GM23338 (cell line): ENCODE measurements at places on chromosomes 11 and 22. TPM values are rescaled to one million over a fixed set of nuclear protein-coding genes. Genes with fewer than 3 reads are reported as not detected.

GRCh38 chr11:27506200-27507182, at the start of gene LIN7C:
Gene LIN7C, minus strand, starts transcription at chr11:27506769. Its CDS starts 17 bp downstream, at chr11:27506752.
- H3K4me1 ChIP-seq = peaks cover 5% of the 10 kb centered on the region
- H3K27ac ChIP-seq = peak within 1 kb of the TSS; percentile 86
- peaks cover 4% of the 10 kb centered on the region; the same call in 1 of the 2 replicates for H3K36me3 ChIP-seq
- no peaks in the 10 kb centered on the region for H3K27me3 ChIP-seq

DNA sequence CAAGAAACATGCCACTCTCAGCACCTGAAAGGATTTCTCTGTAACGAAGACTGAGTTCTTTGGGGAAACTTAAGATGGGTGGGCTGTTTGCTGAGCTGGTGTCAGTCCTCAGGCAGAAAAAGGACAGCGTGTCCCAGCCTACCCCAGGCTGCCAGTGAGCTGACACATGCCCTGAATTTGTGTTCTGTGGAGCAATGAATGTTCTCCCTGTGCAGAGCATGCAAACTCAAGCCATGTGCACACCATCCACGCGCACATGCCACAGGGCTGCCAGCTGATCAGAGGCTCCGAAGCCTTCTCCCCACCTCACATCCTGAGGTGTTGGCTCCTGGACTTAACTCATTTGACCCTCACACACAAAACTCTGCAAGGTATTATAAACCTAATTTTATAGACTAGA, 104.9 kb downstream of the KCNC1 start:
- DNase-seq = no peak
- H3K27ac ChIP-seq = no peak overlapping the region
- H3K27me3 ChIP-seq = no peaks in the 10 kb centered on the region
- H3K36me3 ChIP-seq = no peaks in the 10 kb centered on the region
- H3K4me3 ChIP-seq = no peak overlapping the region

- H3K4me3 ChIP-seq = no peak overlapping the region
- H3K4me1 ChIP-seq = peaks cover 5% of the 10 kb centered on the region; the same call in 1 of the 2 replicates
- no peaks in the 10 kb centered on the region for H3K27me3 ChIP-seq
- DNase-seq = no peak
- peaks cover 3% of the 10 kb centered on the region; the same call in 1 of the 2 replicates for H3K36me3 ChIP-seq
Measured at GRCh38 chr22:42910221-42910942, 53.3 kb upstream of the ARFGAP3 start.

GRCh38 chr22:50058906-50059880, 1.1 kb upstream of the TTLL8 start:
- peaks cover 5% of the 10 kb centered on the region for H3K4me1 ChIP-seq
- peaks cover 17% of the 10 kb centered on the region for H3K27me3 ChIP-seq
- H3K36me3 ChIP-seq = no peaks in the 10 kb centered on the region
- peak; percentile 82 for DNase-seq

DNA sequence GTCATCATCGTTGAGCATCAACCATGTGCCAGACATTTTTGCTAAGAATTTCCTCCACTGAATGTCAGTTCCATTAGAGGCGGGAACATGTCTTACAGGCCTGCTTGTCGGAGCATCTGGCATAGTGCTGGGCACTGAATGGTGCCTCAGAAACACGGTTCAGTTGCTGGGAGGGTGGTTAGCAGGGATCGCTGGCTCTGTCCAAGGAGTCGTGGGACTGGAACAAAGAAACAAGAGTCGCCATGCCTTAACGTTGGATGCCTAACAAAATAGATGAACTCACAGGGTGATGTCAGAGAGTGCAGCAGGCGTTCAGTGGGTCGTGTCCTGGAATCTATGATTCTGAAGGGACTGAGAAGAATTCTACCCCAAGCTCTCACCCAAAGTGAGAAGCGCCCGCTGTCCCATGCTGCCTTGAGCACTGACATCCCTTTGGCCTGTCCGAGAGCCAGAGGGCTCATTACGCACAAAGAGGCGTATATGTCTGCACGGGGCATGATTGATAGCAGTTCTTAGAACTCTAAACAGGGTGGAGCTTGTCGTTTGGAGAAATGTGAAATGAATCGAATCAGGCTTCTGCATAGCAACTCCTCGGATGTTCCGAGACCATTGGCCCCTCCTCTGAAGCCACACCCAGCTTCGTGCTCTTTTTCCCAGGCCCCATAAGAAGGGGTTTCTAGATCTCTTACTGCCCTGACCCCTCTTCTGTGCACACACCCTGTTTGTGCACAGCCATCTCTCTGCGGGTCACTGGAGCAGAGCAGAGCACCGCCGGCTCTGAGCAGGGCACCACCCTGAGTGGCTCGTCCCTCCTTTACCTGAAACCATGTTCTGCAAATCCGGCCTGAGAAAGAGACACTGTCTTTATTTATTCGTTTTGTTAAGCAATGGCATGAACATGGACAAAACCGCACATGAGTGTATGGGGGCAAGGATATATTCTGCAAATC, 113.1 kb upstream of the B3GAT1 start:
- DNase-seq = no peak
- no peaks in the 10 kb centered on the region for H3K36me3 ChIP-seq
- H3K27ac ChIP-seq = no peak overlapping the region
- no peak overlapping the region for H3K4me3 ChIP-seq

GRCh38 chr11:19646921-19647320, 65.7 kb upstream of the NAV2 start:
- H3K36me3 ChIP-seq = no peaks in the 10 kb centered on the region
- H3K4me3 ChIP-seq = no peak overlapping the region
- no peak overlapping the region for H3K27ac ChIP-seq
- no peak for DNase-seq
- no peaks in the 10 kb centered on the region for H3K27me3 ChIP-seq

DNA sequence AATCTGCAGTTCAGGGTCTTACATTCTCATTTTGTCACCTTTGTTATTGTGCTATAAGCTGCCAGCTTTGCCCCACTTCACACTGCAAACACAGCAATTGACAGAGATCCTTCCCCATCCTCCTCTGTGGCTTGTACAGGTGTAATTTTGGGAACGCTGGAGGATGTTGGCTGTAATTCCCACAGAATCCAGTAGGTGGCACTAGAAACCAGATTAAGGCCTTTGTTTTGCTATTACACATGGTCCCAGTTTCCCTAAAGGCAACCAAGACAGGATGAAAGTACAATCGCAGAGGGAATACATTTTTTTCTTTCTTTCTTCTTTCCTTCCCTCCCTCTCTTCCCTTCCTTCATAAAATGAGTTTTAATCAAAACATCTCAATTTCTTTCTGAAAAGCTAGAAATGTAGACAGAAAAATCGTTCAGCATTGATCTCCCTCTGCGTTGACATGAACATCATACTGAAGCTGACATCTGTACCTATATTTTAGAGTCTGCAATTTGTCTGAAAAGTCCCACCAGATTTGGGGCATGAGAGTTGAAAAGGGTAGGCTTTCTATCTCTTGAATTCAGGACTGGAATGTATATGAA, 21.3 kb upstream of the NELL1 start:
- peak; percentile 75 for DNase-seq
- no peaks in the 10 kb centered on the region for H3K27me3 ChIP-seq
- H3K4me1 ChIP-seq = no peaks in the 10 kb centered on the region; the same call in 1 of the 2 replicates
- H3K27ac ChIP-seq = no peak overlapping the region
- H3K36me3 ChIP-seq = no peaks in the 10 kb centered on the region

DNA sequence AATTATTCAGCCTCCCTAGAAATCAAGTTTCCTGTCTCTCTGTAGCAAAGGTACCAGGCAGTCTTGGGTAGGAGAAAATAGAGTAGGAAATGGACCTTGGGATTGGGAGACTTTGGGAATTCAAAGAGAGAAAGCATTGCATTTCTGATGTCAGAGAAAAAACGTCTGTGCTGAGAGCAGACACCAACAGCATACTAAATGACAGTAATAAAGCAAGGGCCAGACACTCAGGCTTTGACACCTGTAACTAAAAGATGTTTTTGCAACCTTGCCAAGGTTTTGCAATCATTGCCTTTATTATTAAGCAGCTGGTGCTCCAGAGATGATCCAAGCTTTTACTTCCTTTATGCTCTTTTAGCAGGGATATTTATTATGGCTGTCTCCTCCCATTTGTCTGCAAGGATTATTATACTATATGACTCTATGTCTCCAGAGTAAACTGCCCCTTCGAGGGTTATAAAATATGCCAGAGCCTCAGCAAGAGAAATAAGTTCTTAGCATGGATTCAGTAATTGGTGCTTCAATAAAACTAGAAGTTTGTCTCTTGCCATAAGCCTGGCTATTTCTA, 85.2 kb upstream of the GRAMD1B start:
- H3K36me3 ChIP-seq = no peaks in the 10 kb centered on the region
- H3K4me1 ChIP-seq = no peaks in the 10 kb centered on the region
- H3K27ac ChIP-seq = no peak overlapping the region

DNA sequence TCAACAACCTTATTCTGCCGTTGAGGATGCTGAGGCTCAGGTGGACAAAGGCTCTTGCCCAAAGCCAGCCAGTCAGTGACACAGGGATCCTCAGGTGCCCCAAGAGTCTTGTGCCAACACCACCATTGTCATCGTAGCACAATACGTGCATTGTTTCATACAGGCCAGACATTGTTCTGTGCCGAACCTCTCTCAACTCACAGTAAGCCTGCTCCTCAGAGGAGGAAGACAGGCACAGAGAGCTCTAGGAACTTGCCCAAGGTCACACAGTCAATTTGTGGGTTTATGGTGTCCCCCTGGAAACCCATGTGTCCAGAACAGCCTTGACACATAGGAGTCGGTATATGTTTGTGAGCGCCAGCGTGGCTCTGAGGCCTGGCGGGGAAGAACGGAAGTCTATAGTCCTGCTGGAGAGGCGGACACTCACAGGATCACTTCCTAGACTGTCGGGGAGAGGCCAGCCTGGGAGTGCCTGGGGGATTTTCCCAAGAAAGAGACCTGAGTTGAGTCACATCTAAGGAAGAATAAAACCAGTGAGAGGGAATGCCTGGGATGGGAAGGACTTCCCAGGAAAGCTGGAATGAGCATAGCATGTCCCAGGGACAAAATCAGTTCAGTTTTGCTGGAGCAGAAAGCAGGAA, 20.2 kb downstream of the LIF start:
- no peak overlapping the region for H3K4me3 ChIP-seq
- no peaks in the 10 kb centered on the region for H3K27me3 ChIP-seq
- no peak for DNase-seq
- H3K4me1 ChIP-seq = peaks cover 10% of the 10 kb centered on the region; the same call in 1 of the 2 replicates

DNA sequence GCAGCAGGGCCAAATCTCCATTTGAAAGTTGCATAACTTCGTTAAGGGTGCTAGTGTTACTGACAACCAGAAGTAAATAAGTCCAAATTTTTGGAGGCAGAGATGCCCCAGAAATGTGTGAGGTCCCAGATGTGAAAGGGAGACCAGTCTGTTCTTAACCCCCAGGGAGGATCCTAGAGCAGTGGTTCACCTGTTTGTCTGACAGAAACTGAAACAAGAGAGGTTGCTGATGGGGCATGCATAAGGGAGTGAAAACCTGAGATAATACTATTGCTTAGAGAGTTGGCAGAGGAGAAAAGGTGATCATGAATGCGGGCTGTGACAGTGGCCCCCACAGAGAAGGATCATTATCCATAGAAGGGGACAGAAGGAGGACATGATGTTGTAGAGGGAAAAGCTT, 3.8 kb downstream of the CBLIF start:
- H3K27ac ChIP-seq = no peak overlapping the region
- H3K4me3 ChIP-seq = no peak overlapping the region
- no peaks in the 10 kb centered on the region for H3K36me3 ChIP-seq
- peaks cover 11% of the 10 kb centered on the region for H3K4me1 ChIP-seq

DNA sequence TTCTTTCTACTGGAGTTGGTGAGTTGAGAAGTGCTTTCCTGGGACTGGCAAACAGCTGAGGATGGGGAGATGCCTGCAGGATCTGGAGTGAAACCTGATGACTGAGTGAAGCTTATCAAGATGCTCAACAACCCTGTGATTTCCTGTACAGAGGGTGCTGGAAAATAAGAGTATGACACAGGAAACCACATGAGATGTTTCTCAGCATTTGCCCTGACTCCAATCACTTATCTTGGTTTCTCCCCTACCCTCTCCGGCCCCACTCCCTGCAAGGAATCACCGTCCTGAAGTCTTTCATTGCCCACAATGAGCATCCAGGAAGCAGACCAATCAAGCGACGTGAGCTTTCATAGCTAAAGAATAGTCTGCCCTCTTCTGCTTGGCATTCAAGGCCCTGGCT, at the start of gene MRGPRX2:
TSS of gene MRGPRX2 (minus strand) at position 89 of the 400 bp plus-strand sequence. CDS start 4,315 bp downstream, outside the sequence.
- no peaks in the 10 kb centered on the region for H3K27me3 ChIP-seq
- H3K4me3 ChIP-seq = no peak within 1 kb of the TSS
- H3K27ac ChIP-seq = no peak within 1 kb of the TSS
- H3K4me1 ChIP-seq = no peaks in the 10 kb centered on the region; the same call in 1 of the 2 replicates
- DNase-seq = no peak

- peak; percentile 99 for DNase-seq
- H3K27me3 ChIP-seq = no peaks in the 10 kb centered on the region
Measured at GRCh38 chr11:62909107-62909894, 11.9 kb downstream of the CHRM1 start.

DNA sequence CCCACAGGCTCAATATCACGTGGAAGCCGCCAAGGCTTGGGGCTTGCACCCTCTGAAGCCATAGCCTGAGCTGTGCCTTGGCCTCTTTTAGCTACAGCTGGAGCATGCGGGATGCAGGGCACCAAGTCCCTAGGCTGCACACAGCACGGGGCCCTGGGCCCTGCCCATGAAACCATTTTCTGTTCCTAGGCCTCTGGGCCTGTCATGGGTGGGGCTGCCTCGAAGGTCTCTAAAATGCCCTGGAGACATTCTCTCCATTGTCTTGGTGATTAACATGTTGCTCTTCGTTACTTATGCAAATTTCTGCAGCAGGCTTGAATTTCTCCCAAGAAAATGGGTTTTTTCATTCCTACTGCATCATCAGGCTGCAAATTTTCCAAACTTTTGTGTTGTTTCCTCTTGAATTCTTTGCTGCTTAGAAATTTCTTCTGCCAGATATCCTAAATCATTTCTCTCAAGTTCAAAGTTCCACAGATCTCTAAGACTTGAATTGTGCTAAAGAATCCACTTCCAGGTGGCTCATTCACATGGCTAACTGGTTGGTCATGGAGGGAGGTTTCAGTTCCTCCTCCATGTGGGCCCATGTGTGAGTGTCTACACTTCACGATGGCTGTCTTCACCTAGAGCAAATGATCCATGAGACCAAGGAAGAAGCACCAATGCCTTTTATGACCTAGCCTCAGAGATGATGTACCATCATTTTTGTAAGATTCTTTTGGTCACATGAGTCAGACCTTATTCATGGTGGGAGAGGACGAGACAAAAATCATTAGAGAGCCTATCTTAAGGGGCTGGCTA, 7.4 kb upstream of the CREBZF start:
- H3K4me3 ChIP-seq = no peak overlapping the region
- peak; percentile 46 for DNase-seq
- H3K4me1 ChIP-seq = 0 out of 2 replicates have a peak, but pooled peaks cover under 1% of the 10 kb centered on the region
- no peaks in the 10 kb centered on the region for H3K36me3 ChIP-seq
- peaks cover 33% of the 10 kb centered on the region; the same call in 1 of the 2 replicates for H3K27me3 ChIP-seq

DNA sequence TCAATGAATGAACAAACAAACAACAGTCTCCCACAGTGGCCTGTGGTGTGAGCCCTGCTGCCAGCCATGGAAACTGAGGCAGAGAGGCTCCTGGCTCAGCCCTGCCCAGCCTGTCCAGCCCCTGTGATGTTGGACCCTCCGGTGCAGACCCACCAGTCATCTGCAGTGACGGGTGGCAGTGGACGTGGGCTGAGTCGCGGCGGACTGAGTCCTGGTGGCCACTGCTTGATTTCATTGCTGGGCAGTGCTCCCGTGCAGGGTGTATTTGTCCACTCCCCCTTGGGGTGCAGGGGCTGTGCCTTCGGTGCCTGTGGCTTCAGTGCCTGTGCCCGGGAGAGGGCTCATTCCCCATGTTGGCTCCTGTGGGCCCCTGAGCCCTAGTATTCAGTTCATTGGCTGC, 31.9 kb upstream of the MUC5AC start:
- H3K4me3 ChIP-seq = no peak overlapping the region
- no peaks in the 10 kb centered on the region for H3K4me1 ChIP-seq
- no peak for DNase-seq
- no peaks in the 10 kb centered on the region for H3K36me3 ChIP-seq
- no peak overlapping the region for H3K27ac ChIP-seq
- H3K27me3 ChIP-seq = no peaks in the 10 kb centered on the region

The EIF4ENIF1 gene
- 10.8 and 13.5 TPM in 2 replicates for total RNA-seq

The NRIP3 gene
- 7.9 and 8.0 TPM in 2 replicates for total RNA-seq

The PARVA gene
- 6.9 and 7.6 TPM in 2 replicates for total RNA-seq
